Stimulated activated CD4-positive, alpha-beta T cell treated with anti-CD3 and anti-CD28 coated beads, Interleukin-2, amount 100 ng/mL, for 4 hours (primary cell): ENCODE measurements at places on chromosomes 3 and 15.

GRCh38 chr3:42179110-42179725 is 86.8 kb downstream of the CCK start:
- DNase-seq: no peak

DNA sequence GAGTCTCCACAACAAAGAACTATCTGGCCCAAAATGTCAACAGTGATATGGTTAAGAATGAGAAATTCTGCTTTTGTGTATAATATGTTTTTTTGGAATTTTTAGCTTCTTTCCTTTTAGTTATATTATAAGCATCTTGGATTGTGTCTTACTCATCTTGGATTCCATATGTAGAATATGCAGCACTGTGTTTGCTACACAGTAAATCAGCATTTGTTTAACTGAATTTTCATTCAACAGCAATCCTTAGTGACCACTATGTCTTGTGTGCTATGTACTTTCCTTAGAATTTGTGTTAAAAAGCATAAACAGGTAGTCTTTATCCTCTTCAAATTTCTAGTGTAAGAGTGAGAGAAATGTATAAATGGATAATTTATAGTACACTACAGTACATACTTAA is 18.2 kb upstream of the TMEM207 start:
- no peak for DNase-seq

DNA sequence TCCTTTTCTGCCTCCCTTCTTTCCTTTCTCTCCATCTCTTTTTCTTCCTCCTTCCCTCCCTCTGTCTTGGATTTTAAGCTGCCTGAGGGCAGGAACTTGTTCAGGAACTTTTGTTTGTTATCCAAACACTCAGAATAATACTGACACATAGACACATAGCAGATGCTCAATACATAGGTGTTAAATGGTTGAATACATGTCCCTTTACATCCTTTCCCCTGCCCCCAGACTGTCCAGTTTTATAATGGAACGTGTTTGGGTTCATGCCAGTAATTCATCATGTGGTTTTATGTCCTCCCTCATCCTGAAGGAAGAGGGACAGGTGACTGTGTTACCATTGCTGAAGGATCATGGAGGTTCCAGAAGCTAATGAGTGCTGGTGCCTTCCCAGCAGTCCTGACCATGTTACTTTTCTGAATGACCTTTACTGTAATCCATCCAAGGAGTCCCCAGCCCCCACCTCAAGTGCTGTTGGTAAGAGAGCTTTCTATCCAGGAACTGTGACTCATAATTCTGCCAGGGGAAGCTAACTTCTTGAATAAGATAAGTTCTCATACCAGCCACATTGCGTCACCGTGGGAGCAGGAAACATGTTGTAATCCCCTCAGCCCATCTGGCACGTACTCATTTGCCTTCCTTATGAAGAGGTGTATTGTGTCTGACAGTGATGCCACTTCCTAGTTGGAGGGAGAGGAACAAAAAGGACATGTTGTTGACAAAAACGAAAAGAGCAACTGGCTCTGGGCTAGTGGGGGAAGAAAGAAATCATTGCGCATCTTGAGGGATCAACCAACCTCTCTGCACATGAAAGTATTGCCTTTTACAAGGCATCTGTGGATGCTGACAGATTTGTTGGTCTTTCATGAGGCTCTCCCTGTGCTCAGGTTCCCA is 52.4 kb downstream of the IL1RAP start:
- peak; percentile 26 for DNase-seq

DNA sequence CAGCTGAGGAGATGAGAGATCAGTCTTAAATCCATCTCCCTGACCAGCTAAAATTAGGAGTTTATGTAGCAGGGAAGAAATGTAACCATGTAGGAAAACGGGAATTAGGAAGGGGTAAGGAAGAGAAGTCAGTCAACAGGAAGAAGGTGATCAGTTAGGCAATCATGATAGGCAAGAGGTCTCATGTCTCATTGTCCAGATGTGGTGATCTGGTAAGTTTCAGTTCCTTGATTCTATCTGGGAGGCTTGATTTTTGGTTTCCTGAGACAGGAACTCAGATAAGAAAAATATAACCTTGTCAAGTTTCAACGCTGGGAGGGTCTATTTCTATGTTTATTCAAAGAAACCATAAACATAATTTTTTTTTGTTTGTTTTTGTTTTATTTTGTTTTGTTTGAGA is 40.3 kb upstream of the TBC1D5 start:
- no peak for DNase-seq

DNA sequence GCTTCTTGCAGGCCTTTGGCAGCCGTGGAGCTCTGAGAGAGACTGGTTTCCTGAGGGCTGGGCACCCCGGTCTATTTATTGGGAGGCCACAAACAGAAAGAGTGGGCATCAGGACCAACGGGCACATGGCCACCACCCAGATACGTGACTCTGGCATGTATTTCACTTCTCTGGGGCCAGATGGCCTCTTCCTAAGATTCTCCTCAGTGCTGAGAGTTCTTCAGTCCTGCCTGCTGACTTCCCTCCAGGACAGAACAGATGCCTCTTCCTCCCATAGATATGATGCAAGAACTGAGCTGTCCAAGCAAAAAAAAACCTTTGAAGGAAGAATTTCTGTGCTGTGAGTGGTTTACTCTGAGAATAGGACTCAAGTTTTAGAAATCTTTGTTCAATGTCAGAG is 107.7 kb downstream of the IGF2BP2 start:
- DNase-seq: no peak

- no peak for DNase-seq
Observed at GRCh38 chr15:101539492-101539891, 50.0 kb upstream of the PCSK6 start.

GRCh38 chr3:57331078-57331610 is 38.7 kb upstream of the ASB14 start:
- DNase-seq: no peak

- peak; percentile 73 for DNase-seq
Observed at GRCh38 chr3:111667621-111668239, 72.6 kb upstream of the ZBED2 start.

DNA sequence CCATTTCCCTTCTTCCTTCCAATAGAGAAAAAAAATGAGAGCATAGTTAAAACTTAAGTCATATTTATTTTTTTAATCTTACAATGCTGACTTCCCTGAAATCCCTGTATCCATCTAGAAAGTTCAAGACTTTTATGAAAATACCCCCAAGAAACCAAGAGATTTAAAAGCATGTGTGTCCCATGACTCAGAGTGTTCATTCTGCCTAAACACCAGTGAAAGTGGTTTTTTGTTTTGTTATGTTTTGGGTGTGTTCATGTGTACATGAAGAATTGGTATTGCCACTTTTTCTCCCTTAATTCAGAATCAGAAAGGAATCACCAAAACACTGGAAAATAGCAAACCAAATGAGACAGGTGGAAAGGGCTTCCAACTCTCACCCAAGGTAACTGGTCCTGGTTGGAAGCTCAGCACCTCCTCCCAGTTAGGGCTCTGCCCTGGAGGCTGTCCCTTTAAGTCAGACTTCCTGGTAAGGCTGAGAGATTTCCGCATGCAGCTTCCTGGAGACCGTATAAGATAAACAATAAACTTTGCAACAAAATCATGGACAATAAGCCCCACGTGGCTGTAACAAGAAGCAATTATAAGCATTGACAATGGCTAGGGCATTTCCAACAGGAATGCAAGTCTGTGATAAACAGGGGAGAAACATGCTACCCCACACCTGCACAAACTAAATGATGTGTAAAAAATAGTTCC is 121.9 kb upstream of the ARHGEF3 start:
- DNase-seq: peak; percentile 14

DNA sequence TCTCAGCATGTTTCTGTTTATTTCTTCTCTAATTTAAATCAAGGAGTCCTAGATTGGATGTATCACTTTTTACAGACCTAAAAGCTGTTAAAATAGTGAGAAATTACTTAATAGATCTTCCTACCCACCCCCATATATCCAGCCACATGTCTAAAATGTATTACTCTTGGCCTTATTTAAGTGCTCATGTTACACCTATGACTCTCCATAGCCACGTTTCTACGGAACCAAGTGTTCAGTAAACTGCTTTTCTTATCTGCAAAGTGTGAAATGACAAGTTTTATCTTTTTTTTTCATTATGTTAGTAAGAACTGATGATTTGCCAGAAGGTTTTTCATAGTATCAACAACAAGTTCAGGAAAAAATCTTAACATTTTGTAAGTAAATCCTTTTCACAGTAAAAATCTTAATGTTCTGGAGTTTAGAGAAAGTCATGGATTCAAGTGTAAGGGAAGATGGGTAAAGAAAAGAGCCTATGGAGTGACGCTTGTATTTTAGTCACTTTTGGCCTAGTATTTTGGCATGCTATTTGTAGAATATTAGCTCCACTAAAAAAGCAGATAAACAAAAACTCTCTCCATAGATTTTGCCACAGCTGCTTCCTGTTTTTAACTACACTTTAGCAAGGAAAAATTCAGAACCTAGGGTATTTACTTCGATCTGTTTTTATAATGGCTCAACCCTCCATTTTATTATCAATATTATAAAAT is 41.2 kb upstream of the IGSF10 start:
- DNase-seq: no peak

DNA sequence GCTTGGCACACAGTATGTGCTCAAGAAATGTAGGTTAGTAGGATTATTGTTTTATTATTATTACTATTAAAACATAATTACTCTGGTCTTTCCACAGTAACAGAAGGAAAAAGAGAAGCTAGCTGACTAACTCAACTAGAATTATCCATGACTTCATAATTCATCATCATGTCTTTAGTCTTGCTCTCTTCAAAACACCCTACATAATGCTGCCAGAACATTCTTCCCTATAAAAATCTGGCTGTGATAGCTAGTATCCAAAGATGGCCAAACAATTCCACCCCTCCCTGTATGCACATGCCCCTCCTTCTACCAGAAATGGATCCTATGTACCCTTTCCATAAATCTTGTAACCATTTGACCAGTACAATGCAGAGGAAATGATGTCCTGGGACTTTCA is 48.8 kb upstream of the SRGAP3 start:
- no peak for DNase-seq

- no peak for DNase-seq
Observed at GRCh38 chr3:147139341-147139740, 267.0 kb downstream of the ZIC4 start.

DNA sequence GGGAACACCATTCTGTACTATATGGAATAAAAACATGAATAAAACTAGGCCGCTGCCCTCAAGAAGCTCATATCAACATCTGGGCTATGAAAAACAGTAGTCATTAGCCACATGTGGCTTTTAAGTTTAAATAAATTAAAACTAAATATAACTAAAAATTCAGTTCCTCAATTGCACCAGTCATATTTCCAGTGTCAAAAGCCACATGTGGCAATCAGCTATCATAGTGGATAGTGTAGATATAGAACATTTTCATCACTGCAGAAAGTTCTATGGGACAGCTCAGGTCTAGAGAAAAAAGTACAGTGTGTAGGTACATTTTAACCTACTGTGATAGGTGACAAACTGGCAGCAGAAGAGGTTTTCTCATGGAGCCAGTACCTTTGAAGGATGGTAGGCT is 261.4 kb downstream of the FOXP1 start:
- DNase-seq: no peak

DNA sequence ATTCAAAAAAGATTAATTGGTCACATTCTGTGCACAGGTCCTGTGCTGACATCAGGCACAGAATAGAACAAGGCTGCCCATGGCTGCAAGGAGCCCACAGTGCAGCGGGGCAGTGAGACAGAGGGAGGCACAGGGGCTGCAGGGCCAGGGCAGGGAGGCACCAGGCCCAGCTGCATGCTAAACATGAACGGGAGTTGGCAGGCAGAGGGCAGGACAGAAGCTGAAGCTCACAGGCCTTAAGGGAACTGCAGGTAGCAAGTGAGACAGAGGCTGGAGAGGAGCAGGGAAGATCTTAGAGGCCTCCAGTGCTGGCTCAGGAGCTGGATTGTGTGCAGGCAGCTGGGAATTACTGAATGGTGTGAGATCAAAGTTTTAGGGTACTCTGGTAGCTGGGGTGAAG is 26.2 kb downstream of the IDH3A start:
- DNase-seq: no peak

GRCh38 chr3:30011237-30011803 is 595.1 kb upstream of the TGFBR2 start:
- DNase-seq: no peak

- no peak for DNase-seq
Observed at GRCh38 chr3:99884484-99884883, 66.8 kb downstream of the CMSS1 start.

GRCh38 chr3:21158861-21159542 is 592.0 kb downstream of the ZNF385D start:
- no peak for DNase-seq

- DNase-seq: no peak
Observed at GRCh38 chr15:60576044-60576443, 97.1 kb upstream of the ICE2 start.

DNA sequence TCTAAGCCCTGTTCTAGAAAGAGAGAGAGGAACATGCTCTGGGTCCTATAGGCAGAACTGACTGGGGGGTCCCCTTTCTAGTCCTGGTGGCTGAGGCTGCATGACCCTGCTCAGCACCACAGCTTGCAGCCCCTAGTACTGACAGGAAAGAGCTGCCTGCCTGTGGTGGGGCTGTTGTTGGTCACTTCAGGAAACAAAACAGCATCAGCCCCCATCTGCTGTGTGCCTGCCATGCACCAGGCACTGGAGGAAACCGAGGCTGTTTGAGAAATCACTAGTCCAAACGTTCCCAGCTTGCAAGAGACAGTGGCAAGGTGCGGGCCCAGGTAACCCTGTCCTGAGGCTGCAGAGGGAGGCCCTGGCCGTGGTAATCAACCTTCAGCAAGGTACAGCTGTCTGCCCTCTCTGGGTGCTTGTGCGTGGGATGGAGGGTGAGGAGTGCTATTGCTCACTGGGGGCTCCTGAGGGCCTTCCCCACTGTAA is 90.6 kb downstream of the IQSEC1 start:
- DNase-seq: no peak

DNA sequence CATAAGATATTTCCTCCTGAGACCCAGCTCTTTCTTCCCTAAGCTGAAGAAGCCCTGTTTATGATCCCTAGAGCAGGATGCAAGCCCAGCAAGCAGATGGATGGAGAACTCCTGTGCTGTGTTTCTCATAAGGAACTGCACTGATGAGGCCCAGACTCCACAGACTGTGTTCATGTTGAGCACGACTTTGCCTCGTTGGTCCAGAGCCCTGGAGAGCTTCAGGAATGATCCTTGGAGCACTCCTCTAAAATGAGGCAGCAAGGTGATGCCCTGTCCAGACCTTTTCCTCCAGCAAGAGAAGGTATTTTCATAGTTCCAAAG is 83.8 kb downstream of the MYLK start:
- no peak for DNase-seq

DNA sequence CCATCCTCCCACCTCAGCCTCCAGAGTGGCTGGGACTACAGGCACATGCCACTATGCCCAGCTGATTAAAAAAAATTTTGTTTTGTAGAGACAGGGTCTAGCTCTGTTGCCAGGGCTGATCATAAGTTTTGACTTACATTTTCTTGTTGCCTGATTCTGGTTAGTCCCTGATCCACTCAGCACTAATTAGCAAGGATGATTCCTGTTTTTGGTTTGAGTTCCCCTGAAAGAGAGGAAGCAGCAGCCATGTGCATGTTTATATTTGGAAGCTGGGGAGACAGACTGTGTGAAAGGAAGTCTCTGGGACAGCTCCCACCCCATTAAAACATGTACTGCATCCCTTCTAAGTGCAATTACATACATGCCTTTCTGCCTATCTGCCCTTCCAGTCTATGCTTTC is 3.6 kb upstream of the NCK1 start:
- no peak for DNase-seq
